ENCODE measurements at places on chromosomes 11 and 22.

GRCh38 chr11:77093987-77094840 lies 8.4 kb upstream of the OMP start:
- no peak for DNase-seq

DNA sequence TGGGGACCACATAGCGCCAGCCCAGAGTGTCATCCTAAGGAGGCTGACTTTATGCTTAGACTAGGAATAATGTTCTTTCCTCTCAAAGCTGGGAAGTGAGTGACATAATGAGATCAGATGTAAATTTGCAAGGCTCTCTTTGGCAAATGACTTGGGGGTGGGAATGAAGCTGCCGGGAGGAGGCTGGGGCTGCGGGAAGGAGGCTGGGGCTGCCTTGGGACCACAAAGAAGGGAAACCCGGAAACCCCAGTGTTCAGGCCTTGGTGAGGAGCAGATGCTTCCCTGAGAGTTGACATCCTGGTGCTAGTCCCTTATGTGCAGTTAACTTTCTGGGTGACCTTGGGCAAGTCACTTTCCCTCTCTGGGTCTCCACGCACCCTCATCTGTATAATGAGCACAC lies 182.0 kb downstream of the CHST1 start:
- no peak for DNase-seq

DNA sequence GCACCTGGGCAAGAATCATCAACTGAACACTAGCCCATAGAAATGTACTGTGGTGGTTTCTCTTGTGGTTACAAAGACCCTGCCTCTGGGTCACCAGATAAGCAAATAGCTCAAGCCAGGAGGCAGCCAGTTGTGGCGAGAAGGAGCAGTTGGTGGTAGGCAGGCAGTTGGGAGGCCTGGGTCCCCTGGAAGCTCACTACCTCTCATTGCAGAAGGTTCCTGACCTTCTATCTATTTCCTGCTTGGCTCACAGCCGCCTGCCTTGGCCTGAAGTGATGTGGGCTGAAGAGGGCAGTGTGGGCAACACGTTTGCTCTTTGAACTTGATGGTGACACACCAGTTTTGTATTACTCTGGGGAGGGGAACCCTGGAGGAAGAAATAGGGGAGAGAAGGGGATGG lies 34.7 kb downstream of the NECTIN1 start:
- DNase-seq = no peak

DNA sequence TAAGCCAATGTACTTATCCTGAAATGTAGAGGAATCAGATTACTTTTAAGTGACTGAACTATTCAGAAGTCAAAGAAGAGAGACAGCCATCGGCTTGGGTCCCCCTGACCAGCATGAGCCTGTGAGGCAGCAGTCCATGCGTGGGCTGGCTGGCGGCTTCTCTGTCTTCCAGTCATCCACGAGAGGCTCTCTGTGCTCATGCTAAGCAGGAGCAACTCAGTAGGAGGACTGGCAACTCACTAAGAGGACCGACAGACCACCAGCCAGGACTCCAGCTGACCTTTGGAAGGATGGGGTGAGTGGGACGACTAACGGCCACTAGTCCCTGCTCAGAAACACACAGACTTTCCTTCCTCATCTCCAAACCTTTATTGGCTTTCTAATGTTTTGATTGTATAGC lies 43.6 kb downstream of the ARFGAP3 start:
- DNase-seq = no peak

- no peak for DNase-seq
Measured at GRCh38 chr11:86245369-86246292, 1.1 kb downstream of the EED start.

GRCh38 chr11:78085972-78086371 lies 6.3 kb upstream of the NDUFC2 start:
- DNase-seq = no peak

DNA sequence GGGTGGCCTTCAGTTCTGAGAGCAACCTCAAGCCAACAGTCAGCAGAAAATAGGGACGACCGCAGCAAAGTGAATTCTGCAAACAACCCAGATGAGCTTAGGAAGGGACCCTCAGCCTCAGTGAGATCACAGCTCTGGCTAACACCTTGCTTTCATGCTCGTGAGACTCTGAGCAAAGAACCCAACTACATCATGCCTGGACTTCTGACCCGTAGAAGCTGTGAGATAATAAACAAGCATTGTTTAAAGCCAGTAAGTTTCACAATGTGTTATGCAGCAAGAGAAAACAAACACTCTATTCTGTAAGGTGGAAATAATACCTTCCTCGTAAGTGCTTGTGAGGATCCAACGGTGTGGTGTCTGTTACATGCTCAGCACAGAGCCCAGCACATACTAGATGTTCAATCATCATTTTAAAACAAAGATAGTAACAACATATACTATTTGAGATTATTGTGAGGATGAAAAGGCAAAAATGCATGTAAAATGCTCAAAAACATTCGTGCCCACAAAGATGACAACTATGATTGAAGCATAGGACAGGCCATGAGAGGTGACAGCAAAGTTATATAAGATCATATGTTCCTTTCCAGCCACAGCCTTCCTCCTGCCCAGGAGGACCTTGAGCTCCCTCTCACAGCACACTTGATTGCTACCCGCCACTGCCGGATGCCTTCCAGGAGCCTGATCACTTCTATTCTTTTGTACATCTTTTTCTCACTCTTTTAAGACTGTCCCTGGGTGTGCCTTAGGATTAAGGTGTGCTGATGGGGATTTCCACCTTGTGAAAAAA lies 433.3 kb downstream of the BUD13 start:
- DNase-seq = no peak

DNA sequence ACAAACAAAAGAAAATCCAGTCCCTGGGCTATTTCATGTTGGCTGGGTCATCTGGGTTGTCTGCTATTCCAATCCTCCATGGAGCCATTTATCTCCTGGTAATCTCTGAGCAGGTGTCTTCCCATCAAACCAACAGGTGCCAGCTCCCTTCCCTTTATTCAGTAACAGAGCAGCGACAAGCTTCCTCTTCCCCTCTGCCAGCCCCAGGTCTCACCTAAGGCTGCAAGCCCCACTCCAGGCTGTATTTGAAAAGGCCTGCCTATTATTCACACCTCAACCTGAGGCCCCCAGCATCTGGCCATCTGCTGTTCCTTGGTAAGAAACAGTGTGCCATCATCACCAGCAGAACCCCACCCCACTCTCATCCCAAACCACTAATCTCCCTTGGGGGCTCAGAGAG lies 436.2 kb downstream of the BUD13 start:
- DNase-seq = no peak

GRCh38 chr22:37508431-37508992 lies 10.7 kb downstream of the CARD10 start:
- DNase-seq = no peak

- no peak for DNase-seq
Measured at GRCh38 chr11:34936945-34937629, 20.7 kb downstream of the PDHX start.

DNA sequence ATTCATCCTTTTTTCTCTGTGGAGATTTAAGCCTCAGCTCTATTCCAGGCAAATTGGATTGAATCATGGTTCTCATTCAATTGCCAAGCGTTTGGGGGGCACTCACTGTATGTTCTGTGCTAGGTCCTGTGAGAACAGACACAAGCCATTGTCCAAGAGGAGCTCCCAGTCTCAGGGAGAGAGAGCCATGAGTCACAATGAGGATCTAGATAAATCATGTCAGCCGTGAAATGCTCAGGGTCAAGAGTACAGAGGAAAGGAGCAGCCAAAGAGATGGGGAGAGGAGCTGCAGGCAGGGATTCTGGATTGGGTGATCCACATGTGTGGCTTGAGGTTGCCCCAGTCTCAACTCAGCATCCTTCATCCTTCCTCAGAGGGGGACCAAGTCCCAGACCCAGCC lies 93.6 kb downstream of the FEZ1 start:
- no peak for DNase-seq

GRCh38 chr11:2459796-2460531 lies 15.2 kb downstream of the KCNQ1 start:
- no peak for DNase-seq

DNA sequence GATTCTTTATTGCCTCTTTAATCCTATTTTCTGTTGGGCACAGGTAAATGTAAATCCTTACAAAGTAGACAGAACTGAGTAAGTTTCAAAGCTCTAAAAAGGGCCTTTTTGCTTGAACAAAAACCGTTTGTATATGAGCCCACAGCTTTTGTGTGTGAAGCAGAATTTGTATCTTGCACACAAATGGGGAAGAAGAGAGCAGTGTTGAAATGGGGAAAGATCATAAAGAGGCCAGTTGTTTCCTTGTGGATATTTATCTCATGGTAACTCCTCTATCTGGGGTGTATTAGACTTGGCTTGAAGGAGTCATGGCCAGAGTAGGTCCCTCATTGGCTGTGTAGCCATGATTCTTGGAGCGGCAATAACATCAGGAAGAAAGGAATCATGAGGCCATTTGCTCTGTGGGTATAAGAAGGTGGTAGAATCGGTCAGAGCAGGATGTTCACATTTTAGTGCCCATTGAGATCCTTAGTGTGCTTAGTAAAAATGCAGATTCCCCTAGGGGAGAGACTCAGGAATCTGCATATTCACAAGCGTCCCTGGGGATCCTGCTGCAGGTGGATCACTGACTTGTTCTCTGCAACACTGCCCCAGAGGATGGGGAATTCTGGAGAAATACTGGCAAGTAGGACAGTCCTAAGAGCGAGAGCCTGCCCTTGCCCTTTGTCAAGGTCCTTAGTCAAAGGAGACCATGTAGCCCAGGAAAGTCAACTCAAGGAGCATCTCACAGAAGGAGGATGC lies 126.5 kb downstream of the LDLRAD3 start:
- DNase-seq = no peak

- DNase-seq = no peak
Measured at GRCh38 chr11:13094930-13095687, 86.0 kb downstream of the RASSF10 start.

DNA sequence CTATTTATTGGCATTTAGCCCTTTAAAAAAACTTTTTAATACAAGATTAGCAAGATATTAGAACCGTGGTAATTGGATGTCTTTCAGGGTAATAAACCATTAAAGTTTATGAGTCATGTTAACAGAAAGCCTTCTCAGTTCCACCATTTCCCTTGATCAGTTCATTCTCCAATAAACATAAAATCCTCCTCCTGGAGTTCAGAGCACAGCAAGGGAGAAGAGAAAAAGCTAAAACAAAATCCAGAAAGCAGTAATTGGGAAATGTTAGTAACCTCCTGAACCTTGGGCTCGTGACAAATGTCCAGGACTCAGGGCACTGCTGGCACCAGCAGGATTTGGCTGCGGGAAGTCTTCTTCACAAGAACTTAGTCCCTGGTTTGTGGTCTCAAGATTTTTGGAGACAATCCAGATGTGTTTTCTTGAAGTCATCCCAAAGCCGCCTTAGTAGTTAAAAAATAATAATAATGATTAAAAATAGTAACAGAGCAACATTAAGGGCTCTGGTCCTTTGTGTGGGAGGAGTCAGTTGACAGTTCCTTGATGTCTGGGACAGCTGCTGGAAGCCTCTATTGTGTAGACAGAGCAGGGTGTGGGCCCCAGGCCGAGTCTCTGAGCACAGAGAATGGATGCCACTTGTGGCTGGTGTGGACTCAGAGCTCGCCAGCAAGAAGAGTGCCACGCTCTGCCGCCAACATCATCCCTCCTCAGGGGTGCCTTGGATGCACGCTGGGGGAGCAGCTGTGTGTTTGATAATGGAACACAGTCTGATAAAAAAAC lies 43.4 kb upstream of the PITPNB start:
- DNase-seq = no peak

DNA sequence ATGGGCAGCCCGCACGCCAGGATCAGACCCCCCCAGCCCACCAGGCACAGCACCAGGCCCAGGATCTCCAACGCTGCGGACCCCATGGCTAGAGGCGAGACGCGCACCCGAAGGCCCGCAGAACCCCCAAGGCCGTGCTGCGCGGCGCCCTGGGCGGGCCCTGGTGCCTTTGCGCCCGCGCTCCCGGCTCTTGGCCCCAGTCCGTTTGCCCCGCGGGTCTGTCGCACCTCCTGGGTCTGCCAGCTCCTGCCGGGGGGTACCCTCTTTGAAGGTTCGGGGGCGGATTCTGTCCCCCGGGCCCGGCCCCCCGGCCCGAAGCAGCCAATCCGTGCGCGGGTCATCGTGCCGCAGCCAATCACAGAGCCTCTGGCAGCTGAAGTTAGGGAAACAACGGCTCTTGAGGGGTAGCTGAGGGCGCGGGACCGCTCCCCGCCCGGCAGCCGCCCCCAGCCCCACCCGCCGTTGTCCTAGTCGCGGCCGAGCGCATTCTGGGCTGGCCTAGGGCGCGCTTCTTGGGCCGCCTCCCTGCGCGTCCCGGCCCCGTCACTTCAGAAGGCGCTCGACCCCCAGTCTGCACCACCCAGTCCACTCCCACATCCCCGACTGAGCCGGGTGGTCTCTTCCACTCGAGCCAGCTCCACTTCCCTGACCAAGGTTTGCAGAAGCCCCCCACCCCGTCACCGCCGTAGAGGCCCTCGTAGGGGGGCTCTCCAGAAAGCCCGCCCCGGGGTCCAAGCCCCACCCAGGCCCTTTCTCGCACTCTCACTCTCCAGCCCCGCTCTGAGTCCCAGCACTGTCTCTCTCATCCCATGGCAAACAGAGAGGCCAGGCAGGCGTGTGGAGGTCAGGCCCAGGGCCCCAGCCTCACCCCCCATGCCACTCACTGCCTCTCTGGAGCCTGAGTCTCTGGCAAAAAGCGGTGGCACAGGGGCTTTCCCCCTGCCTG lies at the start of gene CLDN5:
Gene CLDN5 (minus strand): TSS at position 241 of the 946 bp plus-strand sequence. CDS start 155 bp downstream, at position 86.
- DNase-seq = no peak

DNA sequence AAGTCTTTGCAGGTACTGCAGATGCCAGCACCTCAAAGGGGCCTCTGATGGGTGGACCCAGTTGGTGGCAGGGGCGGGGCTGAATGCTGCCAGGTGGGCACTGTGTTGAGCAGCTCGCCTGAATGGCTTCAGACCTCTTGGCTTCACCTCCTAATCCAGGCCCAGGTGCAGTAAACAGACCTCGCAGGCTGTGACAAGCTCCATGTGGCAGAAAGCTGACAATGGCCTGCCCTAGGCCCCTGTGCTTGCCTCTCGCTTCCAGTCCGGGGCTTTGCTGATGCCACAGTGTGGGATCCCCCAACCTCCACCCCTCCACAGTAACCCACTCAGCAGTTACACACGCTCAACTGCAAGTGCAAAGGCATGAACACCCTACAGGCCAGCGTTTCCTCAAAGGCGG lies 9.4 kb downstream of the IGLL1 start:
- DNase-seq = no peak

GRCh38 chr11:65165410-65166317 lies 4.4 kb upstream of the SPDYC start:
- no peak for DNase-seq

DNA sequence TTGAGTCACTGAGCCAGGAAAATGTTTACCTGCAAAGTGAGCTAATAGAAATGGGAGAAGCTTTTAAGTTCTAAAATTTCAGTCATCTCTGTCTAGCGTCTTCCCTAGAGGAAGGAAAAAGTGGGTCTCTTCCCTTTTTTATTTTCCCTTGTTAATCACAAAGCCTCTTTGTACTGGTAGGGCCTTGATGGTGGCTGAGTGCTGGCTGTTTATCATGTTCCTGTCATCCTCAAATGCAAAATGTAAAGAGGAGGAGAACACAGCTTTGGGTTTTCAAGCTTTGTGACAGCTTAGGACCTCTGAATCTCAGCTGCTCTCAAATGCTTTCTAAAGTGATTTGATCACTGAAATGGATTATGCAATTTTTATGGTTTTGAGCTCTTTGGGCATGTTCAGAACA lies 222.0 kb downstream of the TMEM135 start:
- DNase-seq = no peak
